Pons (tissue), 1 donor: ENCODE measurements at places on chromosomes 2 and 18.

GRCh38 chr2:20796374-20796791, 26.5 kb downstream of the LDAH start:
- no peak for DNase-seq

DNA sequence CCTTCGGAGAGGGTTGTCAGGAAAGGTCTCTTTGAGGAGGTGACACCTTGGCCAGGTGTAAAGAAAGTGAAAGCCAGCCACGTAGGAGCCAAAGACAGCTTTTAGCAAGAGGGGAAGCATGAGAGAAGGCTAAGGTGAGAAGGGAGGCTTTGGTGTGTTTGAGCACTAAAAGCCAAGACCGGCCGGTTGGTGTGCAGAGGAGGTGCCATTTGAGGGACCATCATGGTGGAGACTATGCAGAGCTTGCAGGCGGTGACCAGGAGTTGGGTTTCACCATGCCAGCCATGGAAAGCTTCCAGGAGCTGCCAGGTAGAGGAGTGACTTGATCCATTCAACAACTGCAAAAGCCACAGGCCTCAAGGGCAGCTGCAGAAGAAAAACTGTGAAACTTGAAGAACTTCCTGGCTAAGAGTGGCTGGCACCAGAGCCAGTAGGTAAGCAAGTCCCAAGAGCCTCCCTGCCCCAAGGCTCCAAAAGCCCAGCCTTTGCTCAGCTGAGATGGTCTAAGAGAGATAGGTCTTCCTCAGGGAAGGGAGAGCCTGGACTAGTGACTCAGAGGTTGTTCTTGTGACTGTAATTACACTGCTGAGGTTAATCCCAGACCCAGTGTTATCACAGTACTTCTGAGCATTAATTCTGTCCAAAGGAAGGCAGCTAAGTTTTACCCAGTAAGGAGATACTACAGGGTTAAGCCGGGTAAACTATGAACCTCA, 319.0 kb downstream of the BCL11A start:
- no peak for DNase-seq

DNA sequence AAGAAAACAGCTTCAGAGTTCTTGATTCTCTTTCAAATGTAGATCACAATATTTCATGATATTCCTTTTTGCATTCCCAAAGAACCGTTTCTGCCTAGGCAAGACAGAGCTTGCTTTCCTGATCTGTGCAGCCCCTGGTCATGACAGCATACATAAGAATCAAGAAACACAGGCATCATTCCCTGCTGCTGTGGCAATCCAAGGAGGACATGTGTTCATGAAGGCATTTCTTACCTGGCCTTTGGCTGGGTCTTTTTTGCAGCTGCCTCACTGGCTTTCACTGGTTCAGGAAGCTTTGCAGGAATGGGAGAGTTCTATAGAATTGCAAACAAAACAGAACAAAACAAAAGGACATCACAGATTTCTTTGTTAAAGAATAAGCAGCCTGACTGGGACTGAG, 87.6 kb upstream of the NFU1 start:
- no peak for DNase-seq

GRCh38 chr18:23871410-23871809, 143.1 kb upstream of the TTC39C start:
- no peak for DNase-seq

GRCh38 chr2:227474410-227474809, 2.5 kb downstream of the AGFG1 start:
- no peak for DNase-seq
